ENCODE measurements at places on chromosomes 3 and 15. TPM values are rescaled to one million over a fixed set of nuclear protein-coding genes. Genes with fewer than 3 reads are reported as not detected.

The CCR8 gene
- not detected for total RNA-seq

The HRG gene
- not detected for total RNA-seq

The CCNB2 gene
- 21.4 TPM for total RNA-seq

The ELL3 gene
- 2.7 TPM for total RNA-seq

The RBPMS2 gene
- under 0.01 TPM for total RNA-seq

The PLSCR4 gene
- 18.1 TPM for total RNA-seq

Data from uterine smooth muscle cell (primary cell).